Amniotic epithelial cell (primary cell): ENCODE measurements at places on chromosomes 11 and 22.

DNA sequence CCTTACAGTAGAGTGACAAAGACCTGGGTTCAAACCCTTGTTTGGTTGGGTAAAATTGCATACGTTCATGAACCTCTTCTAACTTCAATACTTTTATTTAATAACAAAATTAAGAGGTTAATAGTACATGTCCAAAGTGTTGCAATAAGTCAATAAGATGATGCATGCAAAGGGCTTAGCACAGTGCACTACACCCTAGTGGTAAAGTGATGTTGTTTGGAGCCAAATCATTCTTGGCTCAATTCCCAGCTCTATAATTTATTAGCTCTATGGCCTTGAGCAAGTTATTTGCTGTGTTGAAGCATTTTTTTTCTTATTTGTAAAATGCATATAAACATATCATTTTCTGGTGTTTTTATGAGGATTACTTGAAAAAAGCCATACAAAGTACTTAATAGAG is 945.3 kb downstream of the LRRC4C start:
- DNase-seq: peak; percentile 4

DNA sequence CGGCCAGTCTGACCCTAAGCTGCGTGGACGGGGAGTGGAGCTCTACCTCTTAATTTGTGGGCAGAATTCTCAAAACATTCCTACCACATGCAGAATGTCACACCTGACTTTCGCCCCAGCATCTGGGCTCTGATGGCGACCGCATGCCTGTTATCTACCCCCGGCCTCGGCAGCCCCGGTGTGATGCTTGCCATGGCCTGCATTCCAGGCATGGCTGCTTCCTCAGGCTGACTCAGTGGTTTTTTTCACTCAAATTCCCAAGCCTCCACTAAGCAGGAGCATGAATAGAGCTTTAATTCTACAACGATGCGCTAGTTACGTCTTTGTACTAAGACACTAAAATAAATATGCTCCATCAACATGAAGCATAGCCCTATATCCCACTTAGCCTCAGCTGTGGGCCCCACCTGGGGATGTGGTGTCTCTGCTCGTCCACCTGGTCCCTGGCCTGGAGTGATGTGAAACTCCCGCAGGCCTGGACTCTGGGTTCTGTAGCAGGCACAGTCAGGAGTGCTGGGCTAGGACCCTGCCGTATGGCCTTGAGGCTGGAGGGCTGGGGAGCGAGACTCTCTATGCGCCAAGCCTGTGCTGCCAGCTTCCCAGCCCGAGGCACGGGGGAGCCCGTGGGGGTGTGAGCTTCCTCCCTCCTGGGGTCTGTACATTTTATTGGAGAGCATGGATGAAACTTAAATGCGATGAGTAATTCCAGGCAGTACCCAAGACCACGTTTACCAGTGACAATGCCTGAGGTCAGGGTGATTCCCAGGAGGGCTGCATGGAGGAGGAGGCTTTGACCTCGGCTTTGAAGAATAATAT is 153.2 kb downstream of the CTTN start:
- DNase-seq: no peak

DNA sequence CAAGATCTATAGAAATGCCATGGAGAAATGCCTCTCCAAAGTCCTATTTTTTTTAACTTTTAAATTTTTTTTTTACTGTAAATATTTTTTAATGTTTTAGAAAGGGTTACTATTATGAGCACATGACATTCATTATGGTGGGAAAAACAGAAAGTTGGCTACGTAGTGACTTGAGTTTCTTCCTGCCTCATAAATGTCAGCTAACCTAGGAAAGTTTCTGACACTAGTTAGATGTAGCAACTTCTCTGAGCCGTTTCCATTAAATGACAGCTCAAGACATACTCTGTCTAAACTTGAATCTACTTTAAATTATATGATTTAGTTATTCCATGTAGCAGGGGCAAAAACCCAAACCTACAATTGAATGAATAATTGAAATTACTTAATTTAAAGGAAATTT is 18.4 kb upstream of the CTSC start:
- DNase-seq: no peak

DNA sequence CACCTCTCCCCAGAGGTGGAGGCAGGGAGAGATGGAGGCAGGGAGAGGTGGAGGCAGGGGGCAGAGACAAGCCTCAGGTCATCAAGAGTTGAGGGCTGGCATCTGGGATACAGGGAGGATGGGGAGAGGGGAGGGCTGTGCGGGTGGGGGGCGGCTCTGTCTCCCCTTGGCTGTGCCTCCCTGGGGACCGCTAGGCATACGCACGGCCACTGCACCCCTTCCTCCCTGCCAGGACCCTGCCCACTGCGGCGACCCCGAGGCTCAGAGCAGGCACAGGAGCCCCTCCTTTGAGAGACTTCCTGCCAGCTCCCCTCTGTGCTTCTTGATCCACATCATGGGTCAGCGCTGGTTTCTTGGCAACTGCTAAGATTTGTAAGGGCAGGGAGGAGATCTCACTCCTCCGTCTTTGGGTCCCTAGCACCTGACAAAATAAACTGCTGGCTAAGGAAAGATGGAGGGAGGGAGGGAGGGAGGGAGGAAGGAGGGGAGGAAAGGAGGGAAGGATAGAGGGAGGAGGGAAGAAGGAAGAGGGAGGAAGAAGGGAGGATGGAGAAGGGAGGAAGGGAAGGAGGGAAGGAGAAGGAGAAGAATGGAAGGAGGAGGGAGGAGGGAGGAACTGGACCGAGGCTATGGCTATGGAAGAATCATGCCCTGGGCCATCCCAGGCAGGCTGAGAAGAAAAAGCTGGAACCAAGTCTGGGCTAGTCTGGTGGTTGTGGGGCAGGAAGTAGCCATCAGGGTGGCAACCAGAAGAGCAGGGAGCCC is 18.5 kb downstream of the PRR33 start:
- peak; percentile 74 for DNase-seq

DNA sequence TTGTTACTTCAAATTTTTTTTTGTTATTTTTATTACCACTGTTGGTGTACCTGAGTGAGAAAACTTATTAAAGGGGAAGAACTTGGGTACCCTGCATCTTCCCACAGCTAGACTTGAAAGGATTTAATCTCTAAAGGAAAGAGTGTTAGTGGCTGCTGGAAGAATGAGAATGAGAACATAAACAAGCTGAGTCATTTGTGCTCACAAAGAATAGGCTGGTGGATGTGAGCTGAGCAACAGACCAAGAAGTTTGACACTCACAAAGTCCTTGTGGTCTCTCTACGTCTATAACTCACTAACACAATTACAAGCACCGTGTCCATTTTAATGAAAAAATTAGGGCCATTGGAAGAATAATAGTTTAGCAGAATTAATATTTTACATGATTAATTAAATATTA is 217.6 kb upstream of the ANO5 start:
- no peak for DNase-seq
